Astrocyte (in vitro differentiated cells and primary cell): ENCODE measurements at places on chromosomes 4 and X. TPM values are rescaled to one million over a fixed set of nuclear protein-coding genes. Genes with fewer than 3 reads are reported as not detected.

The SPATA18 gene
- 19.0 and 20.7 TPM in 2 replicates for total RNA-seq

The TSPAN5 gene
- 61.4 and 69.0 TPM in 2 replicates for total RNA-seq

The OTC gene
- not detected in 2 replicates for total RNA-seq

The EIF1AX gene
- 80.8 and 88.5 TPM in 2 replicates for total RNA-seq

- DNase-seq = no peak
Measured at GRCh38 chrX:125673758-125674157, 354.1 kb downstream of the TEX13C start.

GRCh38 chr4:6641164-6641970 lies 882 bp downstream of the MRFAP1 start:
- peak; percentile 51 for DNase-seq

DNA sequence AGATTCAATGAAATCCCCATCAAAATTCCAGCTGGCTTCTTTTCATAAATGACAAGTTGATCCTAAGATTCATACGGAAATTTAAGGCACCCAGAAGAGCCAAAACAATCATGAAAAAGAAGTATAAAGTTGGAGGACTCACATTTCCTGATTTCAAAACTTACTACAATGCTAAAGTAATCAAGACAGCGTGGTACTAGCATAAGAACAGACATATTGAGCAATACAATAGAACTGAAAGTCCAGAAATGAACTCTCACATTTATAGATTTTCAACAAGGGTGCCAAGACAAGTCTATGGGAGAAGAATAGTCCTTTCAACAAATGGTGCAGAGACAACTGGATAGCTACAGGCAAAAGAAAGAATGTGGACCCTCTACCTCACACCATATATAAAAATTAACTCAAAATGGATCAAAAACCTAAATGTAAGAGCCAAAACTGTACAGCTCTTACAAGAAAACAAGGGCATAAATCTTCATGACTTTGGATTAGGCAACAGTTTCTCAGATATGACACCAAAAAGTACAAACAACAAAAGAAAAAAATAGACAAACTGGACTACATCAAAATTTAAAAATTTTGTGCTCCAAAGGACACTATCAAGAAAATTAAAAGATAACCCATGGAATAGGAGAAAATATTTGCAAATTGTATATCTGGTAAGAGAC lies 28.5 kb downstream of the SASH3 start:
- DNase-seq = no peak

DNA sequence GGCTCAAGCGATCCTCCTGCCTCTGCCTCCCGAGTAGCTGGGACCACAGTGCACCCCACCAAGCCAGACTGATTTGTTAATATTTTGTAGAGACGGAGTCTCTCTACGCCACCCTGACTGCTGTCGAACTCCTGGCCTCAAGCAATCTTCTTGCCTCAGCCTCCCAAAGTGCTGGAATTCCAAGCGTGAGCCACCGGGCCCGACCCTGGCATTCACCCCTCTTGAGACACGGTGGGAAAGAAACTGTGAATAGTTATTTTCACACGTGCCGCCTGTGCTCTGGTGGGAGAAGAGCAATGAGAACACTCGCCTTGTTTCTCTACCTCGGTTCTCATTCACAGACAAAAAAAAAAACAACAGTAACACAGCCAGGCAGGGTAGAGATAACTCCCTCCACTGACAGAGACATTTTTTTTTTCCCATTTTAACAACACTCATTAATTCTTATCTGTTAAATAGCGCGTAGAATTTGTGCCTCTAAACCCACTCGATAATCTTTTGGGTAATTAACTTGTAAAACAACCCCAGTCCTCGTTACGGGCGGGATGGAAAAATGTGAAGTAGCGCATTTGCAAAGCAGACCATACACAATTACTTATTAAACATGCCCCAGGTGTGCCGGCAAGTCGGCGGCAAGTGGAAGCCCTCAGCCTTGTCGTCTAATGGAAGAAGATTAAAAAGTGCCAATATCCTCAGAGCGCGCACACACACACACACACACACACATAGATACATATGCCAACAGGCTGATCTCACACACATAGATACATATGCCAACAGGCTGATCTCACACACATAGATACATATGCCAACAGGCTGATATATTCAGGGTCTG lies 103.3 kb downstream of the DHRSX start:
- DNase-seq = no peak

DNA sequence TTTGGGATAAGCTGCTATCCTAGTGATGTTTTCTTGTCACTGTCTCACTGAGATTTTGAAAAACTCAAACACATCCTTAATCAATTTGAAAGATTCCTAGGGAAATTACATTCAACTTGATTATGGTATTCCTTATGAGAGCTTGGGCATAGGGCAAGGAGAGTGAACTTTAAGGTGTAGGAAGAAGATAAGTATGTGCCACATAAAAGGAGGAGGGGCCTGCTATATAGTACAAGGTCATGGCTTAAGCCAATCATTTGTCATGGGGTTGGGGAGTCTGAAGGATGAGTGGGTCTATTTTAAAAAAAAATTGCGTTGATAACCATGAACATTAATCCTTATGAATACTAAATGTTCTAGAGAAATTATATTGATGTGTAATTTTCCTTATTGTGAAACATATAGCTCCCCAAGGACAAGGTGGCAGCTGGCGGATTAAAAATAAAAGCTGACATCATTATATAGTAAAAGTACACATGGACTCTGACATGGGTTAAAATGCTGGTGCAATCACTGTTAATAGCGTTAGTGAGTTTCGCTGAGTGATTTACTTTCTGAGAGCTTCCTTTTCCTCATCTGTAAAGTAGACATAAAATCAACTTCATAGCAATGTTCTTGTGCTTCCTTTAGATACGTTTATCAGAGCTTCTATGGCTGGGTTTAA lies 17.4 kb downstream of the GALNT7 start:
- DNase-seq = no peak

- DNase-seq = no peak
Measured at GRCh38 chr4:183903021-183903760, 1.9 kb upstream of the STOX2 start.

GRCh38 chrX:108701633-108702032 lies 34.7 kb downstream of the IRS4 start:
- no peak for DNase-seq
